ENCODE measurements at places on chromosomes 1 and 21.

- peak; percentile 63 for DNase-seq
Observed at GRCh38 chr1:174743654-174744561, 255.8 kb upstream of the CACYBP start.

GRCh38 chr21:39696618-39697017 lies 48.4 kb upstream of the IGSF5 start:
- DNase-seq: no peak

DNA sequence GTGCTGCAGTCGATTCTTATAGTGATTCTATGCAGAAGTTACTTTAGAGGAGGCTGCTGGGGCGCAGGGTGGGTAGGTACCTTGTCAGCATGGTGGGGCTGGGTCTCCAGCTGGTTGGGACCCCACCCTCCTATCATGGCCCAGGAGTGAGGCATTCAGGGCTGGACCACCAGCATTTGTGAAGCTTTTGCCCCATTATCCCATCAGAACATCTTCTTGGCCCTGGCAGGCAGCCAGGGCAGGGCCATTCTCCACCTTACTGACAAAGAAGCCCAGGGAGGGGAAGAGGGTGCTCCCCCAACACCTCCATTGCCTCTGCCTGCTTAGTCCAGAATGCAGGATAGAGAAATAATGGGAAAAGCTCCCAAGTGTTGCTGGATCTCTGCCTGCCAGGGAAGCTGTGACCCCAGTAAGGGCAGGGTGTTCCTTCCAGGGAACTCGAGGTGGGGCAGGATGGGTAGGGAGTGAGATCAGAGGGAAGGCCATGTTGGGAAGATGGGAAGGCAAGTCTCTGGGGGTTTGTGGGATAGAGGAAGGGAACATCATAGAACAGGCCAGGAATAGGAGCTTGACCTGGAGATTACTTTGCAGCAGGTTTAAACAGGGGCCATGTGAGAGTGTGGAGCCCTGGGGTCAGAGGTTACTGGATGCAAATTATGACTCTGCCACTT lies 16.2 kb upstream of the SLC2A1 start:
- DNase-seq: no peak

GRCh38 chr1:1157914-1158710 lies 15.6 kb upstream of the TTLL10 start:
- no peak for DNase-seq

GRCh38 chr21:42373196-42373907 lies 7.0 kb upstream of the TFF1 start:
- DNase-seq: no peak

GRCh38 chr1:119160409-119160808 lies 20.0 kb upstream of the WARS2 start:
- DNase-seq: peak; percentile 10

GRCh38 chr1:33256221-33256470 lies 146 bp upstream of the ZNF362 start:
- DNase-seq: no peak

- DNase-seq: peak; percentile 94
Observed at GRCh38 chr1:245599371-245600174, 444.8 kb downstream of the KIF26B start.

GRCh38 chr1:245263529-245264095 lies 108.8 kb downstream of the KIF26B start:
- no peak for DNase-seq

- DNase-seq: no peak
Observed at GRCh38 chr1:213641312-213641711, 346.5 kb upstream of the PROX1 start.

DNA sequence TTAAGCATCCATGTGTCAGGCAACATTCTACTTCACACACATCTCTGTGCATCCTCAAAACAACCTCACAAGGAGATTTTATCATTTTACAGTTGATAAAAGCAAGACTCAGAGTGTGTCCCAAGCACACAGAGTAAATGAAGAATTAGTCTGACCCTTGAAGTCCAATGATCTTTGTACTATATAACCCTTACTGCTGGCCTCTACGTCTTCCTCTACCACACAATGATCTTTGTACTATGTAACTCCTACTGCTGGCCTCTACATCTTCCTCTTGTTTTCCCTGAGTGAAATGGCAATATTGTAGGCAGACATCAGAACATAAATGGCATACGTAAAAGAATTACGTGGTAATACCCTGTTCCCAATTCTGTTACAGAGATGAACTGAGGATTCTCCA lies 55.3 kb downstream of the AHCTF1 start:
- no peak for DNase-seq

DNA sequence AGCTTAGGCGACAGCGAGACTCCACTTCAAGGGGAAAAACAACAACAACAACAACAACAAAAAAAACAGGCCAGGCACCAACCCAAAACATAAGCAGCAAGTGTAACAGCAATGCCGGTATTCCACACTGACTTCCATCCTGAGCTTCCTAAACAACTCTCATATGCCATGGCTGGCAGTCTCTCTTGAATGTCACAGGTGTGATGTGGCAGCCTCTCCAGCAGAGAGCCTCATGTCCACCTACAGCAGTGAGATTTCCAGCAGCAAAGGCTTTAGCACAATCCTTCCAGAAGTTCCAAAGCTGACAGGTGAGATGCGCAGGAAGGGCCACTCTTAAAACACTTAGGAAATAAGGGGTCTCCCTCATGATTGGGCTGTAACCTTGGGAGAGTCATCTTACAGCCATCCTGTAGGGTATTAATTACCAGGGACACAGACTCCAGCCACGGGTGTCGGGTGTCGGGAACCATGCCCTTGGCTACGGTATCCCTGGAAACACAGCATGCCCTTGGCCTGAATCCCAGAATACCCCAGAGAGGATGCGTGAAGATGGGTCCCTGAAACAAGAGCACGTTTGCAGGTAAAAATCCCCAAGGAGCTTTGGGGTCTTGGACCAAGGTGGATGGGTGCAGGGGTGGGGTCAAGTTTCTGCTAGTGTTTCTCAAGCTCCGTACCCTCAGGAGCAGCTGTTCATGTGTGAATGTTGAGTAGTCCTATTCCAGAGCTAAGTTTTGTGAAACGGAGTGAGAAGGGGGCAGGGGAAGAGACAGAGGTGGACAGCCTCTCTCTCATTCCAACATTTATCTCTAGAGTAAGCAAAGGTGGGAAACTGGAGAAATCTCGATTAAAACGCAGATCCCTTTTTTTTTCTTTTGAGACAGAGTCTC lies 31.4 kb downstream of the CLSTN1 start:
- peak; percentile 36 for DNase-seq

DNA sequence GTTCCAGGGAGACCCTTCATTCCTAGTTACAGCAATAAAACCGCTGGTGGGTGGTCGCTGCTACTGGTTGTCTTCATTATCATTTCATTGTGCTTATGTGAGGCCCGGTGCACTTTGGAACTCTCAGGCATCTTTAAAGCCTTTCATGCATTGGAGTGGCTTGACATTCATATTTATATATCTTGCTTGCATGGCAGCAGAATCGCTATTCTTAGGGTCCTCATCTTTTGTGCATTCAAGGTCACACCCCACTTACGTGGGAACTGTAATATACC lies 110.1 kb downstream of the ZBTB18 start:
- DNase-seq: no peak

DNA sequence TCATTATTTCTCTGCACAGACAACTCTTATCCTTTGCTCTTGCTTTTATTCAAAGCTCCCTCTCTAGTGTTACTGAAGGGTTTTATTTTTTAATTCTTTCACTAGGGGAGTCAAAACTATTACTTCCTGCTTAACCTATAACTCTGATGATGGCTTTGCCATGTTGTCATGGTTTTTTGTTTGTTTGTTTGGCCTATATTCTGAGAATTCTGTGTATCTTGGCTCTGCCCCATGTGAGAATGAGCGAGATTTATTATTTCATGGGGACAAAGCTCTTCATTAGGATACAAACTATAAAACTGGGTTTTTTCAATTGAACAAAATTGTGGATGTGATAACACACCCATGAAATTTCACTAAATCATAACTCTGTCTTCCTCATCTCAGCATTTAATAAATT lies 190.5 kb upstream of the C1orf105 start:
- no peak for DNase-seq

GRCh38 chr1:25064465-25065240 lies 134.6 kb upstream of the RUNX3 start:
- no peak for DNase-seq

DNA sequence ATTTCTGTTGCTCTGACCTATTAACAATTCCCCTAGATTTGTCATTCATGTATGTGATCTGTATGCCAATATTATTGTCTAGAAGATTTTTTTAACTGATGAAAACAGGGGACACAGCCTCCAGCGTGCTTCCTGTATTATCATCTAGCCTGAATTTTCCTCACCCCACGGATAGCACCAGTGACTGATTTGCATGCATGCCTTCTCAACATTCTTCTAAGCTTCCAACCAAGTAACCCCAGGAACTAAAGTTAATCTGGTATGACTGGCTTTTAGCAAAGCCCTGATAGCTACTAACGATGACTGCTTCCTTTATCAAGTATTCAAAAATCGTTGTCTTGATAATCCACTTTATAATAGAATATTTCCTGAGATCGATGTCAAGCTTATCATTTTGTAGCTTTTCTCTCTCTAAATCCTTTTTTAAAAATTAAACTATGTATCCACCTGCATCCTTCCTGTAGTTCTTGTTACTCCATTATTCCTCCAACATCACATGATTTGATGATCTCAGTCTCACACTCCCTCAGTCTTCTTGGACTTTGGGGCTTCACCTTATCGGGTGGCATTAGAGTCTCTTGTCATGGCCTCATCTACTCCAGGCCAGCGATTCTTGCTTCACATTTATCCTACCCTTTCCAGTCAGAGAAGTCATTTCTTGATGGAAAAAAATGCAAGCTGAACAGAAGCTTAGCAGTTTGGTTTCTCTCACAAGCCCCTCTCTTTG lies 19.0 kb downstream of the BCAR3 start:
- DNase-seq: peak; percentile 38

DNA sequence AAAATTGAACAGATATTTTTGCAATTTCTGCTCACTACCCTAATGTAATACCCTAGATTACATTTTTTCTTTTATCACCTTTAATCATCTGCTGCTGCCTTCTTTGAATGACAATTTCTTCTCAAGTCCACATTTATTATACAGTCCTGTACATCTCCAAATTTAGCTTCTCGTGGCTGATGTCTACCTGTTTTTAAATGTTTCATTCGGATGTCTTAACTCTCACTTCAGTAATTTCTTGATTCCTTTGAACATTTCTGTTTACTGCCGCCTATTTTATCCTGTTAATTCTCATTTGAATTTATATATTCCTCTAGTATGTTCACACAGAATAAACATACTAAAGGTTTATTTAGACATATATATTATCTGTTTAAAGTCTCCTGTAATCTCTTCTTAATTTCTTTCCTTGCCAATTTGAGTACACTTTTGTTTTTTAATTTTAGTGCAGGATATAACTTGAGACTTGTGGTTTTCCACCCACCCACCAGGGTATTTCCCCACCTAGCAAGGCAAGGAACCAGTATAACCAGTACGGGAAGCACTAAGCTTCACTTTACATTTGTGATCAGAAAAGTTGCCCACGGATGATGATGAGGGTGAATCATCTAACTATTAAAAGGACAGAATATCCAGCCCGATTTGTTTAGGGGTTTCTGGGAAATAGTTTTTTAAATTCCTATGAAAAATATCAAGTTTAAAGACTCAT lies 12.7 kb downstream of the INSL5 start:
- no peak for DNase-seq
